Glomerular endothelial cell (primary cell): ENCODE measurements at places on chromosomes 2 and 18. TPM values are rescaled to one million over a fixed set of nuclear protein-coding genes. Genes with fewer than 3 reads are reported as not detected.

Gene RBM44
- total RNA-seq: 0.05 and 0.18 TPM in 2 replicates

Gene GMPPA
- 33.8 and 33.9 TPM in 2 replicates for total RNA-seq

Gene RTP5
- total RNA-seq: not detected in 2 replicates

Gene ZNF516
- total RNA-seq: 22.4 and 26.8 TPM in 2 replicates

Gene COL6A3
- 59.2 and 244 TPM in 2 replicates for total RNA-seq

Gene EFEMP1
- 1,158 and 1,797 TPM in 2 replicates for total RNA-seq

- DNase-seq: no peak
Observed at GRCh38 chr2:53750041-53750768, 17.4 kb upstream of the CHAC2 start.

GRCh38 chr2:33291278-33292013, 185.0 kb upstream of the RASGRP3 start:
- DNase-seq: peak; percentile 99

DNA sequence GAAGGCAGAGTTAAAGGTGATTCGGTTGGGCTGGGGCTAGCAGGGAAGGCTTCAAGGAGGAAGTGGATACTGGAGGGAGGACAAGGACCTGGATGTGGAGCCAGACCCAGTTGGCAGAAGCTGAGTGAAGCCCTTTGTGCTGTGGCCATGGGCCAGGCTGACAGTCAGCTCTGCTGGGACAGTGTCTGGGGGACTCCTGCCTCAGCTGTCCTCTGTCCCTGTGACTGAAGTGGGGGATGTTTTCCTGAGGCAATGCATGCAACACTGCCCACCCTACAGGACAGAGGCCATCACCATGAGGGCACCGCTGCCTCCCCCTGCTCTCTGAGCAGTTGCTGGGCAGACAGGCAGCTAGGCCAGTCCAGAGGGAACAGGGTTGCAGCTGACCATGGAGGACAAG, 40.0 kb downstream of the ST8SIA5 start:
- no peak for DNase-seq

- DNase-seq: no peak
Observed at GRCh38 chr18:42105394-42105793, 150.4 kb downstream of the PIK3C3 start.
